ENCODE measurements at places on chromosomes 4 and X.

GRCh38 chrX:142686653-142687283 is 339.0 kb upstream of the SPANXN4 start:
- DNase-seq: no peak

DNA sequence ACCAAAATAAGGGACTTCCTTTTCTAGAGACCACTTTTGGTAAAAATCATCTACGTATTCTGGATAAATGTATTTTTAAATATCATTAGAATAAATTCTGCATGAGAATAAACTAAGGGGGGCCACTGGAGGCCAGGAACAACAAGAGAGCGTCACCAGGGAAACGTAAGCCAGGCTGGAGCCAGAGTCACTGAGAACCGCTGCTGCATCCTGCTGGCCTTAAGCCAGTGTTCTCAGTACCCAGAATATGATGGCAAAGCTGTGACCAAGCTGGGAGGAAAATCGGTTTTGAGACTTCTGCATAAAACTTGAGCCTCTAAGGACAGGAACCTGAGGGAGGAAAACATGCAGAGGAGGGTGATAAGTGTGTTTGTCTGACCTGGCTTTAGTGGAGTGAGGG is 63.0 kb upstream of the FAM9A start:
- no peak for DNase-seq

- no peak for DNase-seq
These were observed 54.2 kb downstream of the LEF1 start for GRCh38 chr4:108114503-108114902.

DNA sequence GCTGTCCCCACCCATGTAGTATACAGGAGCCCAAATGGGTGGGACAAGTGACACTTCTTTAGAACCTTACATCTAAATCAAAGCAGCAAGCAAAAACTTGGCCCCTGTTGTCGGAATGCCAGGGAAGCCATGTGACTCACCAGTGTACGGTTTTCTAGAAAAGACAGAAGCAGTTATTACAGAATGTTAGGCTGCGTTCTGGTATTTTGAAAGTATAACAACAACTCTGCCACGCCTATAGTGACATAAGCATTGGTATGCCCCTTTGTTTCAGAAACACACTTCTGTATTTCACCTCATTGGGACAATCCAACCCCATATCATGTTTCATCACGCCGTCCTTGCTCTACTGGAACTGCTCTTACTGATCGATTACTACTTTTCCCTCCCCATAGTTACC is 14.8 kb downstream of the PDHA1 start:
- DNase-seq: no peak

DNA sequence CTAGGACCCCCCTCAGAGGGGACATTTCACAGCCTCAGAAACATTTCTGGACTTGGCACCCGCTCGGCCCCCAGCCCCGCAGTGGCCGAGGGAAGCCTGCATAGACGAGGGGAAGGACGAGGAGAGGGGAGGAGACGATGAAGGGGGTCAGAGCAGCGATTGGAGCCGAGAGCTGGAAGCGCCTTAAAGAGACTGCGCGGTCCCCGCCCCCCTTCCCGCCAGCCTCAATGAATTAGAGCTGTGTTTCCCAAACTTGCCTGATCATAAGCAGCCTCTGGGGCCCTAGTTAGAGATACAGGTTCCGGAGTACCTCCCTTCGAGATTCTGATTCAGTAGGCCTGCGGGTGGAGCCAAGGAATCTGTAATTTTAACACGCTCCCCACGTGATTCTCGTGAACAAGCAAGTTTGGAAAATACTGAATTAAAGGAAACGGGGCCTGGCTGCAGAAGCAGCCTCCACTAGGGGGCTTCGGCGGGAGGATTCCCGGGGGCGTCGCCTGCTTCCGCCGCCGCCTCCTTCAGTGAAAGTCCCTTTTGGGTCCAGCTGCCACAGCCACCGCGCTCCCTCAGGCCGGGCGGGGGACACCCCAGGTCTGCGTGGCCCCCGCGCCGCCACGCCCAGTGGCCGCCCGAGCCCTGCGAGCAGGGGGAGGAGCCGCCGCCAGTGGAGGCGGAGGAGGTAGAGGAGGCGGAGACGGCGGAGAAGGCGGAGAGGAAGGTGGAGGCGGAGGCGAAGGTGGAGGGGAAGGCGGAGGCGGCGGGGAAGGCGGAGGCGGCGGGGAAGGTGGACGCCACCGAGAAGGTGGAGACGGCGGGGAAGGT is at the start of gene USP27X:
TSS of gene USP27X (plus strand) at position 651 of the 822 bp plus-strand sequence. CDS start 824 bp downstream, outside the sequence.
- peak; percentile 41 for DNase-seq

DNA sequence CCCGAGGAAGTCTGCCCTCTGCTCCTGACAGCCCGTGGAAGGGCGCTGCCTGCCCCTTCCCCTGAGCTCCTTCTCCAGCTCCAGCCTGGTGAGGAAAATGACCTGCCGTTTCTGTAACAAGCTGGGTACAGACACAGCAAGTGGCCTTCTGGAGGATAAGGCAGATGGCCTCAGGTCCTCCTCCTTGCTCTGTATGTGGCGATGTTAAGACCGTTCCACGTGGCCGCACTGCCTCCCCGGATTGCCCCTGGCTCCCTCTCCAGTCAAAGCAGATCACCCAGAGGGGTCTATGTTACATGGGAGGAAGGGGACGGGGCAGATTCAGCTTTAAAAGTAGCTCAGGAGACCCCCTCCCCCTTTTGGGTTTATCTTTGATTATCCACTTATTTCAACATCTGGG is 80.3 kb upstream of the GATB start:
- no peak for DNase-seq

DNA sequence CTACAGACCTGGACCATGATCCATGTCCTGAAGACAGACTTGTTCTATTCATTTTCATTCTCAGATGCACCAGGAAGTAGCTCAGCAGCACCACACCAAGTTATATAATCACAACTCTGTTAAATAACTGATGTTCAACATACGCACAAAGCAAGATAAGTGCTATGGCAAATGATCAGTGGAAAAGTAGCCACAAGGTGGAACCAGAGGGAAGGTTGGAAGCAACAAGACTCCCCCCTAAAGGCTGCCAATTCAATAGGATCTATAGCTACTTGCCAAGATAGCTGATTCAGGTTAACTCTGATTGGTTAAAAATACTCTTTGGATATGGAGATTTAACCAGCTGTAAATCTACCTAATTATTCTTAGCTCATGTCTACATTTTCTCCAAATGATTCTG is 23.7 kb upstream of the FAM47B start:
- DNase-seq: no peak

- DNase-seq: no peak
These were observed 2.4 kb downstream of the MID1 start for GRCh38 chrX:10617999-10618351.

GRCh38 chrX:131393426-131393825 is 104.3 kb upstream of the IGSF1 start:
- peak; percentile 40 for DNase-seq

- DNase-seq: no peak
These were observed 730.1 kb downstream of the CCSER1 start for GRCh38 chr4:90857081-90857820.

- DNase-seq: no peak
These were observed 1477.2 kb upstream of the TENM3 start for GRCh38 chr4:180766045-180766444.

- no peak for DNase-seq
These were observed 173.0 kb upstream of the PCDH18 start for GRCh38 chr4:137705171-137705783.

GRCh38 chr4:118758293-118758692 is 73.1 kb downstream of the METTL14 start:
- no peak for DNase-seq

DNA sequence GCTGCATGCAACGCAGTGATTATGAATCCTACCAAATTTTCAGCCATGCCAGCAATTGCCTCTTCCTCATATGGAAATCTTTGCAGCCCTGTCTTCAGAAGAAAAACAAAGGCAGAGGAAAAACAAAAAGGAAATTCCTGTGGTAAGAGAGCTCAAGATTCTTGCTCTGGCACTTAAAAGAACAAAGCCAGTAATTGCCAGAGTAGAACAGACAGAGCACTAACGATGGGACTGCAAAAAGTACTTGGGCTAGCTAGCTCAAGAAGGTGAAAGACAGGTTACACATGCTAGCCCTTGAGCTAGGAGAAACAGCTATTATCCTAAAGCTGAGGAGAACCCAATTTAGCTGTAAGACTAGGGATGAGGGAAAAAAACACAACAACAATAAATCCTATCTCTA is 582.3 kb downstream of the KCNIP4 start:
- DNase-seq: peak; percentile 63

GRCh38 chrX:11887175-11887574 is 129.1 kb downstream of the MSL3 start:
- no peak for DNase-seq

DNA sequence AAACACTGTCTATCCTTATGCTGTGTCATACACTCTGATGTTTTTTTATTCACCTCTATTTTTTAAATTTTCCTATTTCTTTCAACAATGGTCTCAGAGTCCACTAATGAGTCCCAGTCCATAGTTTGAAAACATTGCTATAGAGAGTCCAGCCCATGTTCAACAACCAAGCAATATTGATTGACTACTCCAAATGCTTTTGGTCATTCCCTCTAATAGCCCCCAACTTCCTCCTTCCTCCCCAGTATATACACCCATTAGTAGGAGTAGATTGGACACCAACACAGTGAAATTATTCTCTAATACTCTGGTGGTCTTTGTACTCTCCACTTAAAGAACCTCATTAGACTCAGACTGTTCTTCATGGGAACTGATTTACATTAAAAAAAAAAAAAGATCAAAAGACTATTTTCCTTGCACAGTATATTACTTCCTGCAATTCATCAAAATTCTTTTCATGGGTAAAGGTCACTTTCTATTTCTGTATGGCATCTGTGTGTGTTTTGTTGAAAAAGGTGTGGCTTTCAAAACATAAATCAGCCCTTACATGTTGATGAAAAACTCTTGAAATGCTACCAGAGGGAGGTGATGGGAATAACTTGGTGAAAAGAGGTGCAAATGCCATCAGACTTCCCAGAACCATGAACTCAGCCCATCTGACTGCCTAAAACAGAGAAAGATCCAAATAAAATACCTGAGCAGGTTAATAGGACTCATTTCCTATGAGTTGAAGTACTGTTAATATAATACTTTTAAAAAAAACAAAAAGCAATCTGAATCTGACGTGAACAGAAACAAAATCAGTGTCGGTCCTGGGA is 250.3 kb upstream of the KLF3 start:
- DNase-seq: no peak

DNA sequence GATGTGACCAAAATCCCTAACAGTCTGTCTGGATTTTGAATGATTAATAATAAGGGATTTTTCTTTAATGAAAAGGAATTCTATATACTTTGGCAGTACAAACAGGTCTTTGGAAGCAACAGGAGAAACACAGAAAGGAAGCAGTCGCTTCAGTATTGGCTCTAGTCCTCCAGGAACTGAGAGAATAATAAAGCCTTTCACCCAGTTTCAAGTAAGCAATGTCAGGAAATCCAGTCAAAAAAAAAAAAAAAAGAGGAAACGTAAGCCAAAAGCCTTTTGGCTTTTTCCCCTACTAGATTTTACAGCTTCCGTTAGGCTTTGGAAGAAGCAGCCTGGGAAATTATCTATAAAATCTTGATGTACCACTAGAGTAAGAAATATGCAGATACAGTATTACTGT is 61.7 kb upstream of the HDAC8 start:
- DNase-seq: no peak

- no peak for DNase-seq
These were observed 44.0 kb downstream of the BRCC3 start for GRCh38 chrX:155115174-155115819.

GRCh38 chrX:121570072-121570841 is 522.8 kb downstream of the GLUD2 start:
- DNase-seq: no peak

- DNase-seq: no peak
These were observed 456.5 kb upstream of the NDST3 start for GRCh38 chr4:117577686-117578311.

- DNase-seq: no peak
These were observed 40.2 kb downstream of the ATP10D start for GRCh38 chr4:47525154-47525819.

DNA sequence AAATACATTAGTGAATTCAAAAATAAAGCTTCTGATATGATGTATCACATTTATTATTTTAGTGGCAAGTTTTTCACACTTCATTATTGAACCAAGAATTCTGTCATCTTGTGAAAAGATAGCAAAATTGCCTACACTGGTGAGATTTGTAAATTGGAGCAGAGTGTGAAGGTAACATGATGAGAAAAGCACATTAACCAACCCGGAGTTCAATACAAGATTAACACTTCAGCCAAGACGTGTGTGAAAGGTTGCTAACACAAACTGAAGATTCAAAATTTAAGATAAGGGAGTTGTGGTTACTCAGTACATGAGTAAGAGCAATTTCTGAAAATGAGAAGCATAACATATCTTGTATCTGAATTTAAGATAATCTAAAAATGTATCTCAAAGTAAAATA is 346.7 kb downstream of the PDHA2 start:
- no peak for DNase-seq

DNA sequence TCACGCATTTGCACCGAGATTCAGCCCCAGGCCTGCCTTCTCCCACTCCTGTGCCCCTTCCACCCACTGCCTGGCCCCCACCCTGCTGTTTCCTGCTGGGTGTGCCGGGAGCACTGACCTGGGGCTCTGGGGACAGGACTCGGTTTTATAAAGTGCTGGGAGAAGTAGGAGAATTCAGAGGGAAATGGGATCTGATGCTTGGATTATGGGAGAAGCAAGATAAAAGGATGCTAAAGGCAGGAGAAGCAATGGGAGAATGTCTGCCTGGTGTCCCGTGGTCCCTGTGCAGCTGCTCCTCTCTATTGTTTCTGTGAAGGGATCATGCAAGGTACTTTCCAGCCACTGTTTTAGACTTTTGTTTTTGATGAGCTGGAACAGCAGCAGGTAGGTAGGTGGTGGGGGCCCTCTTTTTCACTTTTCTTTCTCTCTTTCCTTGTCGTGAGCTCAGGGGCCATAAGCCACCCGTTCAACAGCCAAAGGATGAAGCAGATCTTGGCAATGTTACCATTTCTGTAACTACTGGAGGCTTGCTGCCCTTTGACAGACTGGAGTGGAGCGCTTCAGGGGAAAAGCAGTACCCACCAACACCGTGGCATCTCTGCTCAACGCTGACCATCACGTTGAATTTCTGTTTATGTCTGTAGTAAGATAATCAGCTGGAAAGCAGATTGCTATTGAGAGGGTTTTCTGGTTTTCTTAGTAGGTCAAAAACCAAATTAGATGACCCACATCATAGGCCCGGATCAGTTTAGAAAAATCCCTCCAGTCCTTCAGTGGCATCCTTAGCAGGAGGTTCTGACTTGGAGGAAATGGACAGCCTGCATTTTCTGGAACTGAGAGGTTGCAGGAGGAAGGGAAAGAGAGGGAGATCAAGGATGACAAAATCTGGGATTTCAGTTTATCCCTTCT is 63.8 kb upstream of the ENPP6 start:
- DNase-seq: no peak

Data from NCI-H187 (cell line).